ENCODE measurements at places on chromosomes 1 and 21.

- DNase-seq = no peak
Observed at GRCh38 chr1:155010211-155010918, 7.8 kb downstream of the ZBTB7B start.

- no peak for DNase-seq
Observed at GRCh38 chr1:19087737-19088594, 122.1 kb downstream of the UBR4 start.

DNA sequence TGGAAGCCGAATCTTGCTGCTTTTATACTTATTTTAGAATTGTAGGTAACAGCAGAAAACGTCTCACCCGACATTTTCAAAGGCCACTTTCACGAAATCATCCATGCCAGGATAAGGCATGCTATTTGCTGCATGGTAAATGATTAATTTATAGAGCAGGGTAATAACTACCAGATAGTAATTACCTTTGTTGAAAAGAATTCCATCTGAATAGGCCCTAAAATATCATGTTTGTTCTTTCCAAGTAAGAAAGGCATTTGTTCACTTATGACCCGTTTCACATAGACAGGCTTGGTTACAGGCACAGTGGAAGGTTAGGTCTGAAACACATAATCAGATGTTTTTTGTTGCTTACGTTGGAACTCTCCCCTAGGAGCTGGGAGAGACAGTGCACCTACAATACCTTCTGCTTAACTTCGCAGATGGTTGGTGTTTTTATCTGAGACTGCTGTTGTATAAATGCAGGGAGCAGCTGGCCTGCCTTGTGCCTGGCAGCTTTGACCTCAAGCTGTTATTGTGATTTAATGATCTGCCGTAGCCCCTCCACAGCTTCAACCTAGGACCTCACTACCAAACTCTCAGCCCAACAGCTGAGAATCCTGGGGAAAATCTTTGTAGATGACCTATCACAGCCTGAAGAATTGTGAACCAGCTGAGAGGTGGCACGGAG is 1.6 kb downstream of the SLC44A3 start:
- DNase-seq = no peak

GRCh38 chr1:224505454-224506093 is 71.0 kb upstream of the WDR26 start:
- DNase-seq = no peak

DNA sequence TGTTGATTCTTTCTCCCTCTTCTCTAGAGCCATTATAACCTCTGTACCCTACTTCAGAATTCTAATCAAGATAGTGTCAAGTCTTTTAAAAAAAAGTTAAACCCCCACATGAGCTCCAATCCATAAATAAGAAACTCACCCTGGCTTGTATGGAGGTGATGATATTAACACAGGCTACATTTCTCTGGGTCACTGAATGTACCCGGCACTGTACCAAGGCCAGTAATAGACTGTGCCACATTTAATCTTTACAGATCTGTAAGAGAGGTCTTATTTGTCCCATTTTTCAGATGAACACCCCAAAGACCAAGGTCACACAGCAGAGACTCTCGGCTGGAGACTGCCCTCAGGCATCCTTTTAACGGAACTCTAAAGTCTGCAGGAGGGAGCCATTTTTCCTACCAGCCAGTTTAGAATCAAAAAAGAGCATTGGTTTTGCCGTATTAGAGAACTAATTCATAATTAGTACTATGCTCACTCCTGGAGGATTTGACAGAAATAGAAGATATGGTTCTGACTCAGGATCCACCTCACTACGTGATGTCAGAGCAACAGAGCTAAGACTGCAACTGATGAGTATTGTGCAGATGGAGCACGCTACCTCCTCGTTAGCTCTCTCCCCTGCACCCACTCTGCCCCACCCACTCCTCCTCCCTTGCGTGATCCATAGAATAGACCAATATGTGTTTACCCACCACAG is 217.2 kb upstream of the HOOK1 start:
- DNase-seq = no peak

- DNase-seq = no peak
Observed at GRCh38 chr1:116457946-116458604, 85.0 kb downstream of the ATP1A1 start.

DNA sequence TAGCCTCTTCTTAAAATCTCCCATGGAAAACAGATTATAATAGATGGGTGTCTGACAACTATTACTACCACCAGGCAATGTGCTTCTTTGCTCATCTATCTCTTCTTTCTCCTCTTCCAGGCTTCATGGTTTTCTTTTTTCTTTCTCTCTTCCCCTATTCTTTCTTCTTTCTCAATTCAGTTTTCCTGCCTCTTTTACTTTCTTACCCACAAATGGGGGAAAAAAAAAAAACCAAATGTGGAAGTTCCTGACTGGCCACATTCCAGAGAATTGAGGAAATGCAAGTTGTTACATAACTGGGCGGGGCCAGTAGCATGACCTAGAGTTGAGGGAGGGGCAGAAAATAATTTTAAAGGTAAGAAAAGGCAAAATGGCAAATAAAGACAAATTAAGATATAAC is 10.9 kb upstream of the SMG7 start:
- DNase-seq = no peak

DNA sequence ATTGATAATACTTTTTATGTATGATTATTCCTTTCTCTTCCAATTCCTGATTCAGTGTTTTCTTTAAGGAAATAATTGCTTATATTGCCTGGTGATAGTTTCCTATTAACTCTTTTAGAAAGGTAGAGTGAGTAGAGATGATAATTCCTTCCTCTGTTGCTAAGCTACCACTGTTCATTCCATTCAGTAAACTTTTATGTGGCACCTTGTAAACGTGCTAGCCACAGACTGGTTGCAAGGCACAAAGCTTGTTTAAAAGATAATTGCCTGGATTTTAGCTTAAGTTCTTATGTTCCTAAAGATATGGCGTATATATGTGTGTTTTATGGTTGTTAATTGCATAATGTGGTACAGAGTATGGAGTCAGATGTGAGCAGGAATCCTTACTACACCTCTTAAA is 3.2 kb downstream of the ZFYVE9 start:
- DNase-seq = no peak

GRCh38 chr1:244896550-244896949 is 32.2 kb upstream of the HNRNPU start:
- no peak for DNase-seq

GRCh38 chr1:33228935-33229487 is 27.3 kb upstream of the ZNF362 start:
- DNase-seq = no peak

DNA sequence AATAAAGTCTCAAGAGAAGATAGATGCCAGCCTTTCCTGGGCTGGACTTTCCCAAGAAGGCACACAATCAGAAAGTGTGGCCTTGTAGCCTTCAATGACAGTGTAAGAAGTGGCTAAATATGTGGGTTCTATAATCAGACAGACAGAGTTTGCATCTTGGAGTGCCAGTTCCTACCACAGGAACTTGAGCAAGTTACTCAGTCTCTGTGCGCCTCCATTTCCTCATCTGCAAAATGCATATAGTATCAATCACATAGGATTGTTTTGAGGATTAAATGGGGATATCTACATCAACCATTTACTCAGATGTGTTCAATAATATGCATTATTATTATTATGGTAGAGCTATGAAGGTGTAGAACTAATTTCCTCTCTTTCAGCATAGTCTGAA is 176.8 kb upstream of the PTBP2 start:
- DNase-seq = no peak

- no peak for DNase-seq
Observed at GRCh38 chr21:37871121-37871862, 45.0 kb downstream of the KCNJ6 start.

DNA sequence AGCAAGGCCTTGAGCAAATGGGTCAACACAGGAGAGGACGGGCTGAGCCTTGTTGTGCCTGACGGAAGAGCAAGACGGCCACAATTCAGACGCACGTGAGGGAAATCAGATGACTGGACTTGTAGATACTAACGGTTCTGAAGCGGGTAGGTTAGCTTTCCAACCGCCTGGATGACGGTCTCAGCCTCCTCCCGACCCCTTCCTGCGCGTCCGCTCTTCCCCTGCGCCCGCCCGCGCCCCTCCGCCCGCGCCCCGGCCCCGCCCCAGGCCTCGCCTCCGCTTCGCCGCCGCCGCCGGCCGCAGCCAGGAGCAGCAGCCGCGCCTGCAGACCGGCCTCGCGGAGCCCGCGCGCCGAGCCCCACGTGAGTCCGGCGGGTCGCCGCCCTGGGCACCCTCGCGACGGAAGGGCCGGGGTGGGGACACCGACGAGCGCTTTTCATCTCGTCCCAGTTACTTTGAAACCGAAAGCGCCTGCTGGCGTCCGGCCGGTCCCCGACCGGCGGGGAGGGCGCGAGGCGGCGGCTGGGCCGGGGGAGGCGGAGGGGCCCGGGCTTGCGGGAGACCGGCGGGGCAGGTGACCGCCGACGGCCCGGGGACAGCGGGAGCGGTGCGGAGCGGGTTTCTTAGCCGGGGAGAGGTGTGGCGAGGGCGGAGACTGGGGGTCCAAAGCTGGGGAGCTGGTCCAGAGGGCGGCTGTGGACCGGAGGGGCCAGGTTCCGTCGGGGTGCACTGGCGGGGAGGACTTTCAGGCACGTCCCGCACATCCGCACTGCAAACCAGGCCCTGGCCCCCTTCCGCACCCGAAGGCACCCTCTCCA is at the start of gene TRAF5:
TSS of gene TRAF5 (plus strand) at position 306 of the 818 bp plus-strand sequence. CDS start 26,407 bp downstream, outside the sequence.
- peak; percentile 38 for DNase-seq

All from effector CD4-positive, alpha-beta T cell (primary cell).